ENCODE measurements at places on chromosomes 12 and 14. TPM values are rescaled to one million over a fixed set of nuclear protein-coding genes. Genes with fewer than 3 reads are reported as not detected.
A peak's percentile ranks its signal among the peaks of the same experiment; 100 is the strongest.

DNA sequence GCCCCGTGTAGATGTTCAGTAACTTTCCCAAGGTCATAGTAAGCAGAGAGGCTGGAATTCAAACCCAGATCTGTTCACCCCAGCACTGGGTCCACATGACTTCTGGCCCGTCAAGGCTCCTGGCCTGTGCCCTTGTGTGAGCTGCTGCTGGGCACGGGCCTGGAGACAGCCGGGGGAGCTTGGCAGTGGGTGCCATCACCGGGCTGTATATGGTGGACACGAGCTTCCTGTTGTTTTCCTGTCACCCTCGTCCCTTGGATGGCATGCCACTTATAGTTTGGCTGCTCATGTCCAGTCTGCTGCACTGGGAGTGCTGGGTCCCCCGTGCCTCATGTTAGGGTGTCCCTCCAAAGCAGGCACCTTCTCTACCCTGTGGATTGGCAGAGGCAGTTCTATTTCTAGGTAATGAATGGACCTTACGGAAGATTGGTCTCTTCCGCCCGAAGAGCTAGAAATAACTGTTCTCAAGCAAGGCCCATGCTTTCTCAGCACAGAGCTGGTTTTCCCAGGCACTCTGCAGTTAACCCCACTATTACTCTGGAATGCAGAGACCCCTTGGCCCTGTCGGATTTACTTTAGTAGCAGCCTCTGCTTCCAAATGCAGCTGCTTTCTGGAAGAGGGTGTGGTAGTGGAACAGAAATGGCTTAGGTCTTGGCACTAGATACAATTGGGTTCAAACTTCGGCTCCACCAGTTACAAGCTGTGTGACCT, 44.3 kb downstream of the ELK3 start:
- peak; percentile 64 for DNase-seq

The RASSF9 gene
- 0.95 TPM for polyA plus RNA-seq

DNA sequence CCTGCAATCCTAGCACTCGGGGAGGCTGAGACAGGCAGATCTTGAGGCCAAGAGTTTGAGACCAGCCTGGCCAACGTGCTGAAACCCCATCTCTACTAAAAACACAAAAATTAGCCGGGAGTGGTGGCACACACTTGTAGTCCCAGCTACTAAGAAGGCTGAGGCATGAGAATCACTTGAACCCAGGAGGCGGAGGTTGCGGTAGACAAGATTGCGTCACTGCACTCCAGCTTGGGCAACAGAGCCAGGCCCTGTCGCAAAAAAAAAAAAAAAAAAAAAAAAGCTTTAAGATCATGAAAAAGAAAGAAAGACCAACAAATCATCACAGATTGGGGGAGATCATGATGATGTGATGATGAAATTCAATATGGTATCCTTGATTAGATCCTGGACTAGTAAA, 30.6 kb downstream of the WDR89 start:
- no peak for DNase-seq

The GUCY2C gene
- polyA plus RNA-seq = 0.02 TPM

DNA sequence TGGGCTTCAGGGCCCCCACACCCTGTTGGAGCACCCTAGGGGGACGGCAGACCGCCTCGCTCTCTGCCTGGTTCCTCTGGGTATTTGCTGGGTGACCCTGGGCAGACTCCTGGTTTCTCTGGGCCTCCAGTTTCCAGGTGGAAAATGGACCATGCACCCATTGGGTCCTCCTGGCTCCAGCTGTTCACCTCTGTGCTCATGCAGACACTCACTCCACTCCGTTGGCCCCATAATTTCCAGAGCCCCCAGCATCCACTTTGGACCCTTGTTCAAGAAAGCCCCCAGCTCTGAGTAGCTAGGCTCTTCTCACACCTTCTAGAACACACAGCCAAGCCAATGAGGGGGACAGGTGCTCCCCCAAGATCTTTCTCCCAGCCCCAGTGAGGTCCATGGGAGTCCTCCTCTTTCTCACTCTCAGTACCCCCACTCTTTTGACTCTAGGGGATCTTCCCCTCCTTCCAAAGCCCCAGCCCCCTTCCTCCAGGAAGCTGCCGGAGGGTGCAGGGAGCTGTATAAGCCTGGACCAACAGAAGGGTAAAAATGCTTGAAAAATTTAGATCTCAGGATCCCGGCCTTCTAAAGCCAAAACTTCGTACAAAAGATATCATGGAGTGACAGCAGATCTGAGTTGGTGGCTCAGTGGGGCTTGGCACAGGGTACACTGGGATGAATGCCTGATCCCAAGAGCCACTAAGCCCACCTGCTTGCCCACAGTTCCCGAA, 174.8 kb upstream of the RTL1 start:
- DNase-seq = no peak

DNA sequence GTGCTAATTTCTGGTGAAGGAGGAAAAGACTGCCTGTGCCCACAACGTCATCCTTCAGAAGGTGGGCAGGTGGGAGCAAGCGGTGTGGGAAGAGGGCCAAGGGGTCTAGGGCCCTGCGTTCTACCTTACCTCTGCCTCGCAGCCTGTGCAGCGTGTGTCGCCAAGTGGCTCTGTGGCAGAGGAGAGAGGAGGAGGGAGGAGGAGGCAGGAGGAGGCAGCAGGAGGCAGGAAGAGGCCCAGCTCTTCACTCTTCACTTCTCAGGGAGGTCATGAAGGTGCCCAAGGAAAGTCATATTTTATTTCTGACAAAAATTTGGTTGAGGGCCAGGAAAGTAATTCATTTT, 177.9 kb downstream of the MYRFL start:
- no peak for DNase-seq

The FKBP4 gene
- 32.4 TPM for polyA plus RNA-seq

GRCh38 chr14:91205459-91205858, 39.0 kb downstream of the GPR68 start:
- DNase-seq = no peak

- no peak for DNase-seq
These were observed 505.9 kb downstream of the SLC16A7 start for GRCh38 chr12:60101715-60102114.

DNA sequence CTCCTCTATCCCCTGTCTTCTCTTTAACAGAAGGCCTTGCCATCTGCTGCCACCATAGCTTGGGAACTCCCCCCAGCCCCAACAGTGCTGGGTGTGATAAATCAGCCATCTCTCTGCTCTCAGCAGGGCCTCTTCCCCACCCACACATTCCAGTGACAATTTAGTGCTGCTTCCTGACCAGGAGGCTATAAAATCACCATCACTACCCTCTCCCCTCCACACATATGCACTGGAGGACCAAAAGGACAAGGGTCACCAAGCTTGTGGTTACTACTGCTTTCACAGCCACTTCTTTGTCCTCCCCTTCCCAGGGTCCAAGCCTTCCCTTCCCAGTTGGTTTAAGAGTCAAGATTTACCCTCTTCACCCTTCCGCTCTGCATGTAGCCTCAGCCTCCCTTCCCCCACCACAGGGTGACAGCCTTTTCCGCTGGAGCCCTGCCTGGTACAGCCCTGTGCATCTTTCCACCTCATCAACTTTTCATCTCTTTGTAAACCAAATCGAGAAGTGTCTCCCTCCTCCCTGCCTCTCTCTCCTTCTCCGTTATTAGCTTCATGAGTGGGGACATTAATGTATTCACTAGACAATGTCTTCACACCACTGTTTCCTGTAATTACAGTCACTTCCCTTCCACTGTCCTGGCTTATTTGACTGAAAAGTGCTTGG, 9.4 kb downstream of the PSMB5 start:
- no peak for DNase-seq

The MIP gene
- 0.14 TPM for polyA plus RNA-seq

The CAMKK2 gene
- polyA plus RNA-seq = 11.3 TPM

DNA sequence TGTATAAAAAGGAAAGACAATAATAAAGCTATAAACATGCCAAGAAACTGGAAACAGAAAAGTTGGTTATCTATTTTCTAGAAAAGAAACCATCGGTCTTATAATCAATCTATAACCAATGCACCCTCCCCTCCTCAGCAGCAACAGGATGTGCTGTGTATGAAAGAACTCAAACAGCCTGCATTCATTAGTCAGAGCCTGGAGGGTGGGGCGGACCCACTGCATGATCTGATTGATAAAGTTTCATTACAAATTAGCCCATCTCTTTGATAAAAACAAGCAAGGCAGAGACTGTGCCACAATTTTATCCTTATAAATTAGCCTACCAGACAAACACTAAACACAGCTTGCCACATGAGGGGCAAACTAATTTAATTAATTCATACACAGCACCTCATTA, 448.1 kb downstream of the BCAT1 start:
- no peak for DNase-seq

DNA sequence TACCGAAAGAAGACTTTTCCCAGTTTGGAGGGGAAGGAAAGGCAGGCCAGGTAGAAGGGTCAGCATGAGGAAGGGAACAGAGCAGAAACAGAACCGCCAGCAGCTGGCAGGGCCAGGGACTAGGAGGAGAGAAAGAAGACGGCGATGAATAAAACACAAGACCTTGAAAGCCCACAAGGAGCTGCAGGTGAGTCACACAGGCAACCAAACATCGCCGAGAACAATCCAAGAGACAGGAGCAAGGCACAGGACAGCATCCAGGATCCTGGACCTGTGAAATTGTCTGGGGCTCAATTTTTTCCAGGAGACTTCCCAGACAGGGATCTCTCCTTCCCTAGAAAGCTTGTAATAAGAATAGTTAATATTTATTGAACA, 47.3 kb downstream of the NUAK1 start:
- no peak for DNase-seq

GRCh38 chr12:92634202-92634601, 68.6 kb upstream of the PLEKHG7 start:
- no peak for DNase-seq

DNA sequence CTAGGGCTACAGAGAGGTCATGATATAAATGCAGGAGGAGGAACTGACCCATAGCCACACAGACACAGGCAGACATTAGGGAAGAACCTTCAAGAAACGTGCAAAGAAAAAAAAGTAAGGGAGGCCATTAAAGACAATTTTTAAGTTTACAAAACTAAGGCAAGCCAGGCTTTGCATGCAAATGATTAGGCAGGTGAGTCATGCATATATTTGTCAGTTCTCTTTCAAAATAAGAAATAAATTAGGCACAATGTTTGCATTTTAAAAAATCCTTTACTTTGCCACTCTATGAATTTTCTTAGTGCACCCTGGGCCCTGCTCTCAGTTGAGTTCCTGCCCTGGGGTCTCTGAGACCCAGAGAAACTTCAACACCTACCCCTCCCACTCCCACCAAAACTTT, 75.0 kb downstream of the PRMT8 start:
- DNase-seq = no peak

The C14orf132 gene
- 2.9 TPM for polyA plus RNA-seq

DNA sequence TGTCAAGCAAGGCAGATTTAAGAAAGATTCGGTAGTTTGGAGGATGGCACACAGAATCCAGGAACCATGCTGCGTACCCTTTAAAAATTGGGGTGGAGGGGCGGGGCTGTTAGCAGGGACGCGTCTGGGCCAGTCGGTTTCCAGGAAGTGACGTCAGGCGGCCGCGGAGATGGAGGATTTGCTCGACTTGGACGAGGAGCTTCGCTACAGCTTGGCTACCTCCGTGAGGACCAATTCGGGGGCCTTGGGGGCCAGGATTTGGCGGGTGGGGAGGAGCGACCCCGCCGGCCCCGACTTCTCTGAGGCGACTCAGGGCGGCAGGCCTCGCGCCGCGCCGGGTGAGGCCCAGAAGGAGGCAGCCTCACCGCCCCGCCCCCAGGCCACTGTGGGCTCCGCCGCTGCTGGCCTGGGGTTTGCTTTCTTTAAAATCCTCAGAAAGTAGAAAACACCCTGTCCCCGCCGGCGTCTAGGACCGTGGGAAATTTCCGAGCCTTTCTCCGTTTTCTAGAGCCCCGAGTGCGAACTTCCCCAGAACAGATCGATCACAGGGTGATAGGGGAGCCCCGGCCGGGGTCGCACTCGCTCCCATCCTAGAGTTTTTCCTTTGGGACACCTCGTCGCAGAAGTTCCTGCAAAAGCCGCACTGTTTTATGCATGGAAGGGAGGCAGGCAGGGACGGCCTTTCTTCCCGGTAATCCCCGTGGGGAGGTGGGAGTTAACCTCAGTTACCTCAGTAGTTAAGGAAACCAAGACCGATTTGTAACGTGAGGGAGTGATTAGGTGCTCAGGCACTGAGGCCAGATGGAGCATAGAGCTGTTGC, at the start of gene IFT43:
IFT43 (plus strand) TSS at position 146 of the 821 bp plus-strand sequence; CDS start at position 170, 24 bp downstream.
- peak; percentile 96 for DNase-seq

The A2ML1 gene
- polyA plus RNA-seq = 0.38 TPM

The C12orf56 gene
- not detected for polyA plus RNA-seq

DNA sequence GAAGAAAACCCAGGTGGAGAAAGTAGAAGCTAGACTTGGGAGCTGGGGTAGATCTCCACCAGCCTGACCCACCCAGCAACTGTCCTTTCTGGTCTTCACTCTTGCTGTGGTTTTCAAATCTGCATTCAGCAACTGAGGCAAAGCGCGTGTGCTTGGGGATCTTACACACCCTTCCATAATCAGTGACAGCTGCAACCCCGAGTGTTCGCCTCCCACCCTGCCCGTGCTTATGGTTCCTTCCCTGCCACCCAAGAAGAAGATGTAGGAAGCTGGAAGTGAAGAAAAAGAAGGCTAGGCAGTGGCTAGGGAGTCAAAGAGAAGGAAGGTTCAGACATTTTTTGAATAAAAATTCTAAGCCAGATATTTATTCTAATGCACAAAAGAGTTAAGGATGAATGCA, 162.6 kb upstream of the CCND2 start:
- no peak for DNase-seq

- no peak for DNase-seq
These were observed 126.7 kb downstream of the PRKD1 start for GRCh38 chr14:29800961-29801360.

The ADAM21 gene
- 0.29 TPM for polyA plus RNA-seq

DNA sequence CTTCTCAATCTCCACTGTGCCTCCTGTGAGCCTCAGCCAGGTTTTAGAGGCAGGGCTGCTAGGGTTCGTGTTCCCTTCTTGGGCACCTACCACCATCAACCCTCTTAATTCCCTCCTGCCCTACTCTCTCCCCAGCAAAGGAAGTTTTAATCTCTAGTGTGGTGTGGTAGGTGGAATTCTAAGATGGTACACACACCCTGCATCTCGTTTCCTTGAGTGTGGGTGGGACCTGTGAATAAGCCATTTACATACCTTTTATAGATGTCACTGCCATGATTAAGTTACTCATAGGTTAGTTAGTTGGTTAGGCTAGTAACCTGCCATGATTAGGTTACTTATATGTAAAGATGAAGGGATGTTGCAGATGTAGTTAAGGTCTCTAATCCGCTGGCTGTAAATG, 114.8 kb upstream of the VRK1 start:
- DNase-seq = no peak

GRCh38 chr12:52617403-52617785, 965 bp downstream of the KRT73 start:
- no peak for DNase-seq

All from right cardiac atrium (tissue), 5 donors.